ENCODE measurements at places on chromosomes 12 and 14. TPM values are rescaled to one million over a fixed set of nuclear protein-coding genes. Genes with fewer than 3 reads are reported as not detected.

Gene CKAP4
- total RNA-seq: 83.0 TPM

GRCh38 chr14:34568803-34569202, 29.3 kb upstream of the EAPP start:
- no peak for DNase-seq

GRCh38 chr12:100302081-100302480, 35.1 kb downstream of the SCYL2 start:
- DNase-seq: no peak

DNA sequence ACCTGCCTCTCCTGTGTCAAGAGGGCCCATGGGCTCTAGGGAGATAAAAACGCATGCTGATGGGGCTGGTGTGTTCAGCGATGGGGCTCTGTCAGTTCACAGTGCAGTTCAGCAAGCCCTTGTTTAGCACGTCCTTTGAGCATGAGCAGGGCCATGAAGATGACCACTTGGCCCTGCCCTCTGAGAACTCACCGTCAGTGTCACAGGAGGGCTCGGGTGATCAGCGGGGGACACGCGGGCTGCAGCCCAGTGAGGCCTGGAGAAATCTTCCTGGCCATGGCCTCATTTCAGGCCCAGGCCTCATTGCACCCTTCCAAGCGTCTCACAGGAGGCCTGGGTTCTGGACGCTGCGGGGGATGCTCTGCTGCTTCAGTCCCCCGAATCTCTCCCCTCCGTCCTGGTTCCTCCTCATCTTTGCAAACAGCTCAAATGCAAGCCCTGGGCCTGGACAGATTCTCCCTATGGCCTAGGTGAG, 181.6 kb downstream of the ADGRD1 start:
- DNase-seq: no peak

DNA sequence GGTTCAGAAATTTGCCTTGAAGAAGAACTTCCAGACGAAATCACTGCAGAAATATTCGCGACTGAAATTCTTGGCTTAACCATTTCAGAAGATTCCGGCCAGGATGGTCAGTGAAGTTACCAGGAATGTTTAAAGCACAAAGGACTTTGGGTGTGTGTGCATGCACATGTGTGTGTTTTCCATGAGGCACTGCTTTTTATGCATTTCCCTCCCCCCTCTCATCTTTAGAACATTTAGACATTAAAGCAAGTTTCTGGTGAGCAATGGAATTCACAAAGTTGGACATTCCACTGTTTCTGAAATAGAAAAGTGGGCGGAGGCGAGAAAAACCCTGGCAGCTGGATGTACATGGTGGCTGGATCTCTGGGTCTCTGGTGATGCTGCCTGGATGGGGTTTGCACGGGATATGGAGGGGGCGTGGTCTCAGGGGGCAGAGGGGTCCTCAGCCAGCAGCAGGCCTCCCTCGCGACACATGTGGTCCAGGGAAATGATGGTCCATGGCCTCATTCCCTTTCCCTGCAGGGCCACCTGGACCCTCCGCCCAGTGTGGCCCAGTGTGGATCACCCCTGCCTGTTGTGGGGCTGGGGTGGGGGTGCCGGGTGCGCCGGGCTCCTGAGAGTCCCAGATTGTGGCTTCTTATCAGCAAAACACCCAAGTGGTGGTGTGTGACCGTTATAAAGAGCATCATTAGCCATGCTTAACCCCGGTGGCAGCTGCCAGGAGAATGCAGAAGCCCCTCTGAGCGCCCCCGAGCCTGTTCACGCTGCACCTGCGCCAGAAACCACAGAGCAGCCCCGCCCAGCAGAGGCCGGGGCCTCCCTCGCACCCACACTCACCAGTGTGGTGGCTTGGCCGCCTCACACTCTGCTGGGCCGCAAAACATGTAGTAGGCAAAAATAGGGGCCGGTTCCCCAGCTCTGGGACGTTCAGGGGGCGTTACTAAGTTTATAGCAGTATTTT, 17.8 kb upstream of the BCL7A start:
- no peak for DNase-seq
